Cardiac fibroblast (primary cell): ENCODE measurements at places on chromosomes 5 and 9.

DNA sequence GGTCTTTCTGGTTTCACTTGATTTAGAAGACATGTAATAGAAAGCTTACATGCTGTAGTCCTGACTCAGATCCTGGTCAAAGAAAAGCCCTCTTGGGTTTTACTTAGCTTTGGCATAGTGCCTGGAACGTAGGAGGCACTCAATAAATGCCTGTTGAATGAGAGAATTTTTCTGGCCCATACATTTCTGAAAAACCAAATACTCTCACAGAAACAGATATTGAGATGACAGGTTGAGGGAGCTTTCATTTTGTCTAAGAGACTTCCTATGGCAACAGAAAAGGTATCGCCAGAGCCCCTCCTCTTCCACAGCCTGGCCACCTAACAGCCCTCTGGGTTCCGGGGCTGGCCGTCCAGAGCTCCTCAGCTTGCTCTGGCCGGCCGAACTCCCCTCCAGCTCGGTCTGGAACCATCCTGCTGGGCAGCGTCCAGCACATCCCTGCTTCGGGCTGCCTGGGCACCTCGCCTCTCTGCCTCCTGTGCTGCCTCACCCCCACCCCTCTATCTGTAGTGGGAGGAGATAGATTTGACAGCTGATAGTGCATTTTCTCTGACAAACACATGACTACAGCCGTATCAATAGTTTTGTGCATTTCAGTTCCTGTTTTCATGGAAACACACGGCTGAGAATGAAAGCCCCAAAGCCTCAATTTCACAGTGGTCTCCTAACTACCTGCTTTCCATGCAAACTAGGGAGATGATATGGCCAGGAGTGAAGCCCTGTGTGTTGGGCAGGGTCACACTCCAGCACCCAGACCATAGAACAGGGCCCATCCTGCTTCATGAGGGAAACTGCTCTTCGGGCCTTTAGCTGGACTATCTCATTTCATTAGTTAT, 1.1 kb downstream of the IL4 start:
- DNase-seq, result peak; percentile 95

DNA sequence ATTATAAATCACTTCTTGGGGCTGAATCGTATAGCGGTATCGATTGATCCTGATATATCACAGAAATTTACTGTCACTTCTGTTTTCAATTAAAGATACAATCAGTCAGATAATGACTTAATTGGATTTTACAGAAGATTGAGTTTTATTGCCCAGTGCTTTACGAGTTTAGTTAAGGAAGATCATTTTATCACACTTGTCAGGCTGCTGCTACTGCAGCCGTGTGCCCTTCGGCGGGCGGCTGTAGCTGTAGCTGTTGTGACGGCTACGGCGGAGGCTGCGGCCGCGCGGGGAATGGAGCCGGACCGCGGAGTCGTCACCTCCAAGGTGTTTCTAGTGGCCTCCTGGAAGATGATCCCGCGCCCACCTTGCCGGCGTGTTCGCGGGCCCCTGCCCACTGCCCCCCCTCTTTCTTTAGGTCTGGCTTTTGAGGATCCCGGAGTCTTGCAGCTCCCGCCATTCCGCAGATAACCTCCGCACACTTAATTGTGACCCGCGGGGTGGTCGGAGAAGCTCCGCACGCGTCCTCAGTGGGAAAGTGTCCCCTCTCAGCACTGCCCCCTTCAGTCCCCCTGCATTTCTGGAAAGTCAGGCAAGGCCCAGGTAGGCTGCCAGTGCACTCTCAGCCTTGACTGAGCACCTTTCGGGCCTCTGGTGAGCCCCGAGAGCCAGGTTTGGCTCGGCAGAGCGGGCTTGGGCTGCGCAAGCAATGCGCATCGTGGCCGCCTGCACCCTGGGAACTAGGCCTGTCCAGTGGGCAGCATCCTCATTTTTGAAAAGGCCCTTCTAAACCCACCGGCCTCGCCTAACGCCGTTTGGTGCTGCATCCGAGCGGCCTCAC, 6.9 kb upstream of the DMRT3 start:
- no peak for DNase-seq

GRCh38 chr5:73204332-73204731, 31.3 kb downstream of the TMEM174 start:
- DNase-seq, result no peak

- DNase-seq, result no peak
Measured at GRCh38 chr9:123450996-123451395, 95.0 kb downstream of the CRB2 start.

- DNase-seq, result peak; percentile 30
Measured at GRCh38 chr9:69671879-69672595, at the start of gene APBA1. Gene APBA1 (minus strand): TSS chr9:69672371.

GRCh38 chr5:135832941-135833920, 1.2 kb upstream of the SLC25A48 start:
- DNase-seq, result no peak

DNA sequence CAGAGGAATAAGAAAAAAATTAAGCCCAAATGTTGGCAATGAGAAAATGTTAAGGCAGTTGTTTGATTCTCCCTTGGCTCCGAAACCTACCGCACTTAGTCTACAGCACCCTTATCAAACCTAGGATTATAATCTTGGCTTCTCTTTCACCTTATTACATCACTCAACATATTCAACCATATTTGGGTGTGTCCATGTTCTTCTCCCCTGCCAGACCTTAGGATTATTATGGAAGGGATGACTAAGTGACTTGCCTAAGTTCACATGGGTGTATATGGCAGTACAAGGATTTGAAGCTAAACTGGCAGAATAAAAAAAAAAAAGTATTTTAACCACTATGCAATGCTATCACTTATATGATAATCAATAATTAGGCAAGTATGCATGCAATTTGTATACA, 76.4 kb downstream of the PLK2 start:
- DNase-seq, result peak; percentile 10

DNA sequence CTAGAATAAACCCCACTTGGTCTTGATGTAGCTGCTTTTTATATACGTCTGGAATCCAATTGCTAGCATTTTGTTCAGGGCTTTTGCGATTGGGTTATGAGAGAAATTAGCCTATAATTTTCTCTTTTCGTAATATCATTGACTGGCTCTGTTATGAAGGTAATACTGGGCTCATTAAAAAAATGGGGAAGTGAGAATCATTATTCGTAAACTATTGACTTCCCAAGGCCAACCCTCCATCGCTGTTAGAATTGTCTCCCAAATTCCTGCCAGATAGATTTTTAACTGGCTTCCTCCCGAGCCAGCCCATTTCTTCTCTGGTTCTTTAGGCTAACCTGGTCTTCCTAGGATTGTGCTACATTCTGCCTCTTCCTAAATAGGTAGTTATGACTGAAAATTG, 35.9 kb upstream of the GRPEL2 start:
- no peak for DNase-seq

GRCh38 chr5:4847766-4848165, 292.4 kb upstream of the ADAMTS16 start:
- no peak for DNase-seq

DNA sequence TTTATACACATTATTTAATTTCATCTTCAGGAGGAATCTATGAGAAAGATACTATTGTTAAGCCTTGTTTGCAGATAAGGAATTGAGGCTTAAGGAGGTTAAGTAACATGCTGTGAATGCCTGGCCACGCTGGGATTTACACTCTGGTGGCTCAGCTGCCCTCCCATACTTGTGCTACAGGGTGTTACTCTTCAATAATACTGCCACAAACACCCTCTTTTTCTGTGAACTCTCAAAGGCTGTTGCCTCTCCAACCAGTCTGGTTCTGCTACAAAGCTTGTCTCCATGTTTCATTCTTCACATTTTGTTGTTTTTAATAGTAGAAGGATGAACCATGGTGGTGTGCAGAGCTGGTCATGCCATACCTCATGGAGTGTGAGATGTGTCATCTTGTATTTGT, 76.7 kb upstream of the TNFAIP8 start:
- no peak for DNase-seq

DNA sequence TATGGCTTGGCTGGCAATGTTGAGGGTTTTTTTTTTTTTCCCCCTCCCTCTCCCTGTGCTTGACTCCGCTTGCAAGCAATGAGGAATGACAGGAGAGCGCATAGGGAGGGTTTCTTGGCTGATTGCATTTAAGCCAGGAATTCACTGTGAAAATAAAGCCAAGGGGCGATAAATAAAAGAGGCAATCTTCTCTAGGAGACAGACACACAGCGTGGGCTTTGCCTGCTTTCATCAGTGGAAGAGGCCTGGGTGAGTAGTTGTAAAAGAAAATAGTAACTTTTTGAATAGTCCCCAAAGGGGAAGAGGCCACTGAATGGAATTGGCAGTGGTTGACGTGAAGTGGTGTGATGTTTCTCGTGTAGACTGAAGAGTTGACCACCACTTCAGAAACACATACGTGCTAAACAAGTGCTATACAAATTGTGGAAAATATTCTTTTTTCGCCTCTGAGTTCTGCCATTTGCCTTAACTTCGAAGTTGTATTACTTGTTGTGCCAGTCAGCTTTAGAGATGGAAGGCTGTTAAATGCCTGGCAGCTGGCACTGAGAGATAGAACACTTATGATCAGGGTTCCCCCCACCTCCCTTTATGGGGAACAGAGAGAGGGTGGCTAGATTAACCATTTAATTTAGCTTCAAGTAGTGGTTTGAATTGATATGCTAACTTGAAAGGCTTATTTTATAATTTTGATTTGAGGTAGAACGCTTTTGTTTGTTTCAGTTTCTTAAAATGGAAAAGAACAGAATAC, 3.0 kb downstream of the ZSWIM6 start:
- peak; percentile 77 for DNase-seq

DNA sequence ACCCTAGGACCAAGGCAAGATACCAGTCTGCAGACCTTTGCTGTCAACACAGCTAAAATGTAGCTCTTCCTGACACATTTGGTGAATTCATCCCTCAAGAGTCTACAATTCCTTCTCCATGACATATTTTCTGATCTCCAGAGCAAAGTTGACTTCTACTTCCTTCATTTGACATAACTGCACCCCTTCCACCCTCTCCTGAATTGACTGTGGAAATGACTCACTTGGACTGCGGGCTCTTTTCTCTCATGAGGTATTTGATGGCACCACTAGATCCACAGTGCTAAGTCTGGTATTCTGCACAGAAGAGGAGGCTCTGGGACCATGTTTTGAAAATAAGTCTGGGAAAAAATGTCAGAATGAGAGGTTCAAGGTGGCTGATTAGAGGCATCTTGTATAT, 338.4 kb upstream of the TRPC7 start:
- no peak for DNase-seq

- no peak for DNase-seq
Measured at GRCh38 chr5:90911169-90911568, 352.6 kb downstream of the ADGRV1 start.

DNA sequence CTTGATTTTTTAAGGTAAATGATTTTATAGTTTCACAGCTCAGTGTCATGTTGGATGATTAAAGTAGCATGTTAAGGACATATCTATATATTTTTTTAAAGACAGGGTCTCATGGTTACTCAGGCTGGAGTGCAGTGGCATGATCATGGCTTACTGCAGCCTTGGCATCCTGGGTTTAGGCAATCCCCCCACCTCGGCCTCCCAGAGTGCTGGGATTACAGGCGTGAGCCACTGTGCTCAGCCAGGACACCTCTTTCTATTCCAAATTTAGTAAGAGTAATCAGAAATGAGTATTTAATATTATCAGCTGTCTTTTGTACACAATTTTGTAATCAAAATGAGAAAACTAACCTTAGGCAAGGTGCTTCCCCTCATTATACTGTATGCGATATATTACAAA, 38.6 kb upstream of the LRRTM2 start:
- no peak for DNase-seq

DNA sequence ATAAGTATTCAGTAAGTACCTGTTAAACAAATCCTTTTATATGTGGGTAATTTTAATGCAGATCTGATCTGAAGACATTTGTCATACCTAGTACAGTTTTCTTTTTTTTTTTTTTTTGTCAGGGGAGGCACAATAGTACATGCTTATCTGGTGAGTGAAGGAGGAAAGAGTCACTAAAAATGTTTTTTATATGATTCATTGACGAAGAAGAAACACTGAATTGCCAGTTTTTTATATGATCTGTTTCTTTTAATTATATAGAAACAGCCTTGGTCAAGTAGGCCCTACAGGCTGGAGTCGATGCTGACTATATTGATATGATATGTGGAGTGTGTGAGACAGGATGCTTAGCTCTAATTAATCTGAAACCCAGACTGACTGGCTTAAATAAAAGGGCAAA, 315.2 kb downstream of the PSAT1 start:
- peak; percentile 68 for DNase-seq

DNA sequence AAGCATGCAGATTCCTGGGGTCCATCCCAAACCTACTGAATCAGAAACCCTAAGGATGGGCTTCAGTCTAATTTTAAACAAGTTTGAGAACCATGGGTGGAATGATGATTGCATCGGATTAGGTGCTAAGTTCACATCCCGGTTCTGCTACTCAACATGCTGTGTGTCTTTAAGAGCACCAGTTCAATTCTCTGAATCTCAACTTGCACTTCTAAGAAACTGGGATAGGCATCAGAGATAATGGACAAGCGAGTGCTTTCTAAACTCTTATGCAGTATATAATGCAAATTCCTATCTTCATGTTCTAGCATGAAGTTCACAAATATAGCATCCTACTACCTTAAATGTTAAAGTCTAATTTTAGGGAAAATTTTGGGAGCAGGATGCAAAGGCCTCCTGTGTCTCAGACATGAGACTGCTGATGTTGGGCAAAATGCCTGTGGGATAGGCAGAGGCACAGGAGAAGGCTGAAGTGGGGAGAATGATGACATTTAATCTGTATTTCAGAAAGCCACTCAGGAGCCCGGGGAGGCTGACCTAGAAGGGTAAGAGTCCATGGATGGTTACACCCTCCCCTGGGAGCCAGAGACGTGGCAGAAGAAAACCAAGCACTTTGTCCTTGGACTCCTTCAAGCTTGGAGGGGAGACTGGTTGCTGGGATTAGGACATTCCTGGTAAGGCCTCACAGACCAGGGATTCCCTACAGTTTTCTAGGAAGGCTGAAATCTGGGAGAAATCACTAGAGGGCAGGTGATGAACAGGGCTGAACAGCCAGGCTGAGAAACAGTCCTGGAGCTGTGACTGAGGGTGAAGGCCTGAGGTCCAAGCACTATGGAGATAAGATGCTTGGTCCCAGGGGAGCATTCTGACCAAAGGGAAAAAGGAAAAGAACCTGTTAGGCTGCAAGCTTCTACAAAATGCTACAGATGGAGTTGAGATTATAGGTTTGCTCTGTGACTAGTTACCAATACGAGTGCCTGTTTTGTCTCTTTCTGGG, 311.9 kb upstream of the PANK3 start:
- no peak for DNase-seq
